Kidney epithelial cell (primary cell): ENCODE measurements at places on chromosomes 16 and 17. TPM values are rescaled to one million over a fixed set of nuclear protein-coding genes. Genes with fewer than 3 reads are reported as not detected.

DNA sequence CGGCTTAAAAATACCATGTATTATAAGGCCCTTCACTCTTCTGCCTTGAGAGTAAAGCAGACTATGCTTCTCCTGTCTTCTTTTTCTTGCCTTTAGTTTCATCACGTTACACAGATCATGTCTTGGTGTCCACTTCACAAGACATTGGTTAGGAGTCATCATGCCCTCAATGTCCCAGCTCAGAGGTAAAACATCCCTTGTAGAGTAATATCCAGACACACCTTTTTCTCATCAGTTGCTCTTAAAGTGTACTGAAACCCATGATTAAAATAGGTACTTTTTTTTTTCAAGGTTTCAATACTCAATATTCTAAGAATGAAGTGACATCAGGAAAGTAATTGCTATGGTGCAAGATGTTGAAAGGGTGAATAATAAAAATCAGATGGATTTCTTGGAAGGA is 267.8 kb downstream of the PMP22 start:
- no peak for DNase-seq

- no peak for DNase-seq
Observed at GRCh38 chr17:55228683-55229192, 36.0 kb upstream of the HLF start.

- no peak for DNase-seq
Observed at GRCh38 chr16:69503244-69503643, 62.5 kb upstream of the NFAT5 start.

DNA sequence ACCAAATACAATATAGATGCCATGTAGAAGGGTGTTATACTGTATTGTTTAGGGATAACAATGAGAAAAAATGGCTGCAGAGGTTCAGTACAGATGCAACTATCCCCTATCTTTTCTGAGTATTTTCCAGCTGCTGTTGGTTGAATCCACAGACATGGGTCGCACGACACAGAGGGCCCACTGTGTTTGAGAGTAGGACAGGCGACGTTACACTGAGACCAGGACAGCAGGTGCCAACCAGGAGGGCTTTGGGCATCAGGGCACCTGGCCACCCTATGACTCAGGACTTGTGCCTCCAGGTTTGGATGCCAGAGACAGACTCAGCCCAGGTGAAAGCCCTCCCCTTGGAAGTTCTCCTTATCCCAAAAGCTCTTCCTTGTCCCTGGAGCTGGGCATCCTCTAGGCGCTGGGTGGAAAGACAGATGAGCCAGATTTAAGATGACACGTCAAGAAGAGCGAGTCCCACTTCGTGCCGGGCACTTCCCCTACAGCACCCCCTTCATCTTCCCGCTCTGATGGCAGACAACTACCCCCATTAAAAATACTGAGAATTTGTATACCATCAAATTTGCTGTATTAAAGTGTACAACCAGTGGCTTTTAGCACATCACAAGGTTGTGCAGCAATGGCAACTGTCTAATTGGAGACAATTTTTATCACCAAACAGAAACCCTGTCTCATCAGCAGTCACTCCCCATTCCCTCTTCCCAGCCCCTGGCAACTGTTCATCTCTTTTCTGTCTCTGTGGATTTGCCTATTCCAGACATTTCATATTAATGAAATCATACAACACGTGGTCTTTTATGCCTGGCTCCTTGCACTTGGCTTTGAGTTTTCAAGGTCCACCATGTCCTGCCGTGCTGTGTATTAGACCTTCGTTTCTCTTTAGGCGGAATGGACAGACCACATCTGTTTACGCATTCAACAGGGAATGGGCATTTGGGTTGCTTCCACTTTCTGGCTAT is 30.6 kb downstream of the TNFRSF13B start:
- no peak for DNase-seq

DNA sequence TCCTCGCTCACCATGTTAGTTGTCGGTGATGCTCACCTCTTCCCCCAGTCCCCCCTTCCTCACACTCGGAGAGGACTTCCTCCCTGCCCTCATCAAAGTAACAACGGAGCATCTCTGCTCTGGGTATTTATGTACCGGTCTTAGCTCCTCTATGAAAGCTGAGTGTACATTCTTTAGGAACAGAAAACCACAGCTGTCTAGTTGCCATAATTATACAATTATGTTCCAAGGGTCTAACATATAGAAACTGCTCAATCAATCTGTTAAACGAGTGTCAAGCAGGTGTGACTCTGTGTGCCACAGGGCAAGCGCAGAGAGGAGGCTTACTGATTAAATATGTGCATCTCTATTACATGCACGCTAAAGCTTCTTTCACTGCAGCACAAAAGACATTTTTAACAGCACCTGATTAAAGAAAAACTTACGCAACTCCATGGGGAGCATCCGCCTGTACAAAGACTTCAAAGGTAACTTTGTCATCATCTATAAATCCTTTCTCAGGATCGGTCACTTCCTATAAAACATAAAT is 37.8 kb downstream of the LITAFD start:
- DNase-seq, result no peak

DNA sequence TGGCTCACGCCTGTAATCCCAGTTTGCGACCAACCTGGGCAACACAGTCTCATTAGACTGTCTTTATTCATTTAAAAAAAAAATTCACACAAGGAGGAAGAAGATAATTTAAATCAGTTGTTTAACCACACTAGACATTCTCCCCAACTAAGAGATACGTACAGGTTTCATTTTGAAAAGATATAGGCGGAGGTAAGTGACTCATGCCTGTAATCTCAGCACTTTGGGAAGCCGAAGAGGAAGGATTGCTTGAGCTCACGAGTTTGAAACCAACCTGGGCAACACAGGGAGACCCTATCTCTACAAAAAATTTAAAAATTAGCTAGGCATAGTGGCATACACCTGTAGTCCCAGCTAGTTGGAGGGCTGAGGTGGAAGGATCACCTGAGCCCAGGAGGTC is 5.3 kb downstream of the CMTM4 start:
- no peak for DNase-seq

DNA sequence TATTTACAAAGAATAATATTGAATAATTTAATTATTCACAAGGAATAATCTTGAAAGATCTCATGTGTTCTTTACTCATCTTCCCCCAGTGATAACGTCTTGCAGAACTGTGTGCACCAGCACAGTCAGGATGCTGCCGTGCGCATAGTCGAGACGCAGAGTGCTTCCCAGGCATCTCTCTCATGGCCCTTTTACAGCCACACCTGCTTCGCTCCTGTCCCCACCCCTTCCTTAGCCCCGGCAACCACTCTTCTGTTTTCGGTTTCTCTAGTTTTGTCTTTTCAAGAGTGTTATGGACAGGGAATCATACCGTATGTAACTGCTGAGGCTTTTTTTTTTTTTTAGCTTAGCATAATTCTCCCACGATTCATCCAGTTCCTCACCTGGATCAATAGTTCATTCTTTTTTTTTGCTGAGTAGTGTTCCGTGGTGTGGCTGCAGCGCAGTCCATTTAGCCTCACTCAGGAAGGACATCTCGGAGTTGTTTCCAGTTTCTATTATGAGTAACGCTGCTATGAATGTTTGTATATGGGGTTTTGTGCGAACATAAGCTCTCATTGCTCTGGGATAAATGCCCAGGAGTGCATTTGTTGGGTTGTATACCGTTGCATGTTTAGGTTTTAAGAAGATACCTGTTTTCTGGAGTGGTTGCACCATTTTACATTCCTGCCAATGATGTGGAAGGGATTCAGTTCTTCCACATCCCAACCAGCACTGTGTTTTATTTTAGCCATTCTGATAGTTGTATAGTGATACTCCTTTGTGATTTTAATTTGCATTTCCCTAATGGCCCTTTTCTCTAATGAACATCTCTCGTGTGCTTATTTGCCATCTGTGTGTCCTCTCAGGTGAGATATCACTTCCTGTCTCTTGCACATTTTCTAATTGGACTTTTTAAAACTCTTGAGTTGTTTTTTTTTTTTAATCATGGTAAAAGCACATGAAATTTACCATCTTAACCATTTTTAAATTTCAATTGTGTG is 47.6 kb downstream of the SEC14L1 start:
- no peak for DNase-seq

- DNase-seq, result no peak
Observed at GRCh38 chr17:56292578-56292977, 139.3 kb downstream of the ANKFN1 start.

DNA sequence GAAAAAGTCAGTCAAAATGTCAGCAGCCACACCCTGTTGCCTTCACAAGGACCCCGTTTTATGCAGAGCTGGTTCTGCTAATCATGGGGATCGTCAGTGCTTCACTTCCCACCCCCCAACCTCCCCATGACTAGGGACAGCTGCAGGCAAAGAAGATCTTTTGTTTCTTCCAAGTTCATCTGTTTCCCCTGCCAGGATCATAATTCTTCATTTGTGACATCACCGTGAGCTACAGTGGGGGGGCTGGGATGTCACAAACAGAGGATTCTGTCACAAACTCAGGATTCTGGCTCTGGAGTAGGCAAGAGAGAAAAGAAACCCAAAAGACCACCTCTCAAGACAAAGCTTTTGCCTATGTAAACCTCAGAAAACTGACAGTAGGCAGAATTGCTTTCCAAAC is 24.7 kb downstream of the DNAJC7 start:
- no peak for DNase-seq

GRCh38 chr16:5541356-5541755 is 443.8 kb upstream of the EEF2KMT start:
- DNase-seq, result no peak

- no peak for DNase-seq
Observed at GRCh38 chr16:56320056-56320455, 105.3 kb downstream of the AMFR start.

Gene BCAR1
- total RNA-seq, result 93.8 and 119 TPM in 2 replicates

Gene GNG13
- not detected in 2 replicates for total RNA-seq

Gene NTN3
- total RNA-seq, result 0.17 and 0.41 TPM in 2 replicates

Gene TPSG1
- total RNA-seq, result not detected in 2 replicates

Gene PSMD3
- 102 and 104 TPM in 2 replicates for total RNA-seq

Gene FSCN2
- total RNA-seq, result 0.29 and 0.41 TPM in 2 replicates

Gene MRPL45
- 48.3 and 50.0 TPM in 2 replicates for total RNA-seq

Gene PAQR4
- 14.2 and 15.2 TPM in 2 replicates for total RNA-seq

Gene RAI1
- 31.3 and 35.0 TPM in 2 replicates for total RNA-seq
